Neural crest cell (in vitro differentiated cells): ENCODE measurements at places on chromosomes 7 and 10. TPM values are rescaled to one million over a fixed set of nuclear protein-coding genes. Genes with fewer than 3 reads are reported as not detected.

- H3K27ac ChIP-seq: no peak overlapping the region
- H3K36me3 ChIP-seq: no peaks in the 10 kb centered on the region
- no peak for DNase-seq
- H3K4me3 ChIP-seq: no peak overlapping the region
Measured at GRCh38 chr7:54187886-54188685, 354.1 kb upstream of the VSTM2A start.

DNA sequence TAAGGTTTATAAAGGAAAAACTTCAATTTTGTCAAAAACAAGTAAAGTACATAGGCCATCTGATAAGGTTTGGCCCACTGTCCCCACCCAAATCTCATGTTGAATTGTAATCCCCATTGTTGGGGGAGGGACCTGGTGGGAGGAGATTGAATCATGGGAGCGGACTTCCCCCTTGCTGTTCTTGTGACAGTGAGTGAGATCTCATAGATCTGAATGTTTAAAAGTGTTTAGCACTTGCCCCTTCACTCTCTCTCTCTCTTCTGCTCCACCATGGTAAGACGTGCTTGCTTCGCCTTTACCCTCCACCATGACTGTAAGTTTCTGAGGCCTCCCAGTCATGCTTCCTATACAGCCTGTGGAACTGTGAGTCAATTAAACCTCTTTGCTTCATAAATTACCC, 18.2 kb downstream of the MRPL32 start:
- H3K4me3 ChIP-seq: no peak overlapping the region
- no peak overlapping the region for H3K27ac ChIP-seq
- H3K4me1 ChIP-seq: no peaks in the 10 kb centered on the region
- H3K36me3 ChIP-seq: no peaks in the 10 kb centered on the region
- no peaks in the 10 kb centered on the region for H3K27me3 ChIP-seq

Gene PIK3CG
- not detected in 2 replicates for total RNA-seq

Gene PBLD
- total RNA-seq: 5.0 TPM in 2 replicates

Gene ZNF277
- 20.2 and 20.9 TPM in 2 replicates for total RNA-seq
